Stimulated activated CD4-positive, alpha-beta T cell treated with anti-CD3 and anti-CD28 coated beads, Interleukin-1b, Interleukin-23, amount 100 ng/mL, for 1 hour (primary cell): ENCODE measurements at places on chromosomes 11 and 22.

GRCh38 chr22:47094861-47095330 is 332.4 kb downstream of the TBC1D22A start:
- DNase-seq: no peak

DNA sequence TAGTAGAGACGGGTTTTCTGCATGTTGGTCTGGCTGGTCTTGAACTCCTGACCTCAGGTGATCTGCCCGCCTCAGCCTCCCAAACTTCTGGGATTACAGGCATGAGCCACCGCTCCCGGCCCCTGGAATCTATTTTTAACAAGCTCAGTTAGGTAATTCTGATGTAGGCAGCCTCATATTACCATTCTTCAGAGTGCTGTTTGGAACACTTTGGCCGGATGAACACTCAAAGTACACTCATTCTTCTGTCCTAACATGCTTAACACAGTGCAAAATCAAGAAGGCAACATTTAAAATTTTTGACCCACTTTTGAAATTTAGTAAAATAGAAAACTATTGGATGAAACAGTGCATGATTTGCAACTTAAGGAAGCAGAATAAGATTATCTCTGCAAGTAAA is 586.7 kb upstream of the CHORDC1 start:
- DNase-seq: no peak

DNA sequence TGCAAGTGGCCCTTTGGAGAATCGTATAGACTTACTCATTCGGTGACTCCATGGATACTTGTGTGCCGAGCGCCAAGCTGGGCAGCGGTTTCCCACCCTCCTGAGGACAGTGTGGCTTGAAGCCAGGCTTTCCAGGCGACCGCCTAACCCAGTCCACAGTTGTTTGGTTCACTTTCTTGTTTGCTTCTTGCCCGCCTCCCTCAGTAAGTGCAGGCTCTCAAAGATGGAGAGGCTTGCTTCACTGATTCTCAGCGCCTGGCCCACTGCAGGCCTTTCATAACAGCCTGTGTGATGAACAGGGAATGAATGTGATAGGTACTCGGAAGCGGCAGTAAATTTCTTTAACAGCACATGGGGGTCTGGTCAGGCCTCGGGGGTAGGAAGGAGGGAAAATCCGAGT is 11.2 kb upstream of the MDK start:
- no peak for DNase-seq

DNA sequence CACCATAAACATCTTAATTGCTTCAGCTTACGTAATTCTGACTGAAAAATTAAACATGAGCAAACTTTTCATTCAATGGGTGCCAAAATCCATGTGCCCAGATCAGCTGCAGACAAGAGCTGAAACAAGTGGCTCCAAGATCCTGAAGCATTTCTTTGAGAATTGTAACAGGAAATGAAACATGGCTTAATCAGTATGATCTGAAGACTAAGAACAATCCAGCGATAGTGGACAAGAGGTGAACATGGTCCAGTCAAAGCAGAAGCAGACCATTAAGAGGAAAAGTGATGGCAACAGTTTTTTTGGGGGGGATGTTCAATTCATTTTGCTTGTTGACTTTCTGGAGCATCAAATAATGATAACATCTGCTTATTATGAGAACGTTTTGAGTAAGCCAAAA is 1964.5 kb upstream of the RAG2 start:
- no peak for DNase-seq

DNA sequence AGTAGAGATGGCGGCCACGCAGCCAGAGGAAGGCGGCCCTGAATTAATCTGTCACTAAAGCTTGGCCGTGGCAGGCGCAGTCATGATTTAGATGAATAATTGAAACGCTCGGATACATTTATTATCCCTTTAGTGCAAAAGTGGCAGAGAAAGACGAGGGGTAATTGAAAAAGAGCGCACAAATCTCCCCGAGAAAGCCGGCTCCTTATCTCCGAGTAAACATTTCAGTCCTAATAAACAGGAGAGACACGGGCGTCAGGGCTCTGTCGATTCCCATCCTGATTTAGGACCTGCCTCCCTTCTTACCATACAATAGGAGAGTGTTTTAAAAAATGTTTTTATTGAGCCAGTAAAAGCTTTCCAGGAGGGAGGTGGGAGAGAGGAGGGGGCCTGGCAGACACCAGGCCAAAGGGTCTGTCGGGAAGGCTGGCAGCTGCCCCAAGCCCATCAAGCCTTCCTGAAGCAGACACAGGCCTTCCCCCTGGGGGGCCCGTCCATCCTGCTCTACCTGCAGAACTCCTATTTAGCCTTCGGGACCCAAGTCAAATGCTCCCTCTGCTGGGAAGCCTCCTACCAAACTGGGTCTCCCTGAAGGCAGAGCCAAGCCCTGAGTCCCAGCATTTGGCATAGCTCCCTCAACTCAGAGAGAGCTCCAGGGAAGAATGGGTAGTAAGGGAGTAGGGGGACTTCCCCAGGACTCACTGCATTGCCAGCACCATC is 22.8 kb downstream of the OTUB1 start:
- no peak for DNase-seq

- no peak for DNase-seq
Observed at GRCh38 chr22:23384923-23385677, 195.0 kb downstream of the IGLL1 start.

GRCh38 chr11:31711137-31711536 is 100.0 kb downstream of the PAX6 start:
- no peak for DNase-seq

DNA sequence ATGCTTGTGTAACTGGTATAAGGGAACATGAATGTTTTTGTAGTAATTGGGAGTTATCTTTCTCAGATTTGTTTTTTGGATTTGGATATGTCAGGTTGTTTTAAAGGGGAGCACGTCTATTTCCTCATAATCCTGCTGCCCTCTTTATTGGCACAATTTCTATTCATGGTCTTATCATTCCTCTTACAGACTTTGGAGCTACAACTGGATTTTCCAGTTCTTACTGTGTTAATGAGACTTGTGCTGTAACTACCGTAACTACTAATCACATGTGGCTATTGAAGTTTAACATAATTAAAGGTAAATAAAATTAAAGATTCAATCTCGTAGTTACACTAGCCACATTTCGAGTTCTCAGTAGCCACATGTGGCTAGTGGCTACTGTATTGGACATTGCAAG is 1.9 kb downstream of the FDX1 start:
- no peak for DNase-seq

DNA sequence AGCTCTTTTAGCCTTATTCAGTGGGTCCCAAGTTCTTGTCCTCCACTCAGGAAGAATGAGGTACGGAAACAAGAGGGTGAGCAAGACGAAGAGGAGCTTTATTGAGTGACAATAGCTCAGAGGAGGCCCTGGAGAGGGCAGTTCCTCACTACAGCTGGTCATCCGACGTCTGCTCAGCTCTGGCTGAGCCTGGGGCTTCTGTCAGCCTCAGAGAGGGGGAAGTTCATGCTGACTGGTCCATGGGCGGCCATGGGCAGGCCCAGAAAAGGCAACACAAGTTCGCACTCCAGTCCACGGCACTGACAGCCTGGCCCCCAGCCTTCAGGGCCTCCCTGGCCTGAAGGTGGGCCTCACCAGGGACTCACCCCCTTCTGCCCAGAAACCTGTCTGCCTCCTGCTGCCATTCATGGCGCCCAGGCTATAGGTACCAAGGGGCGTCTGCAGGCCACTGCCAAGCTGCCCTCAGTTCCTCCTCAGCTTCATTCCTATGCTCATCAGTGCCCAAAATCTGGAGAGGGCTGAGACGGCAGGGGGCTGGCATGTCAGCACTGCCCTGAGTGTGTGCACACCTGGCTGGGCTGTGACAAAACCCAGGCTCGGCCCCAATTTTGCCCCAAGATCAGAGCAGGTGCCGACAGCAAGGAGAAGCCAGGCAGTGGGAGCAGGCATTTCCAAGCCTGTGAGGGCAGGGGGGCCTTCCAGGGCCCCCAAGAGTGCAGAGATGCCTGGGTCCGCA is 21.7 kb upstream of the KIAA0930 start:
- no peak for DNase-seq

GRCh38 chr11:76615950-76616349 is 54.6 kb downstream of the LRRC32 start:
- no peak for DNase-seq

DNA sequence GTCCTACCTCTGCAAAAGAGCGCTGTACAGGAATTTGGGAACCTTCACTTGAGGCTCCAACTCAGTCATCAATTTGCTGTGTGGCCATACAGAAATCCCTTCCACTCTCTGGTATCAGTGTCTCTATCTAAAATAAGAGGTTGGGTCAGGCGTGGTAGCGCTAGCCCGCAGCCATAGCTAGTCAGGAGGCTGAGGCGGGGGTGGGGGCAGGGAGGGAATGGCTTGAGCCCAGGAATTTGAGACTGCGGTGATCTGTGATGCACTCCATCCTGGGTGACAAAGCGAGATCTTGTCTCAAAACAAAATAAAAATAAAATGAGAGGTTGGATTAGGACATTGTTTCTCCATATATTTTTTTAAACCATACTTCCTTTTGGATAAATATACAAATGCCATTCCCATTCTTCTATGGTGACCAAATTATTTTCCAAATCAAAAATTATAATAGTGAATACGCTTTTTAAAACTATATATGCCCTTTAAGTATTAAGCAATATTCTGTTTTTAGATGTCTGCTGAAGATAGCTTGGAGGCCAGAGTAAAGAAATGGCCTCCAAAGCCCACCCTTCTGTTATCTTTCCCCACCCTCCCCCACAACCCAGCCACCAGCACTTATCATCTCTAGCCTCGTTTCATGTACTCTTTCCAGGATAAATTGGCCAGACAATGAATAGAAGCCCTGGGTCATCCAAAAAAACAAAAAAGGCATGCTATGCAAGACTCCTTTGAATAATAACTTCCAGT is 87.2 kb downstream of the PLEKHA7 start:
- no peak for DNase-seq

DNA sequence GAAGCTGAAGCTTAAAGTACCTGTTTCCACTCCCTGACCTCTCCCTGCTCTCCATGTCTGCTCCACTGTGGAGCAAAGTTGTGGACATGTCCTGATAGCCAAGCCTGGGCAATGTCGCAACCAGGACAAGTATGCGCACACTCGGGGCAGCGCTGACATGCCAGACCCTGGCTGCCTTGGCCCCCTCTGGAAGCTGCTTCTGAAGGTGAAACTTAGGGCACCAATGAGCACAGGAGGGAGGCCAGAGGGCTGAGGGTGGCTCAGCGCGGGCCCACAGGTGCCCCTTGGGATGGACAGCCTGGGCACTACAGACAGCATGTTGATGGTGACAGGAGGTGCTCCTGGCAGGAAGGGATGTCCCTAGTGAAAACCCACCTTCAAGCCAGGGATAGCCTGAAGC is 90.2 kb downstream of the CCDC73 start:
- DNase-seq: no peak

GRCh38 chr11:82848829-82849228 is 51.4 kb downstream of the PRCP start:
- no peak for DNase-seq

DNA sequence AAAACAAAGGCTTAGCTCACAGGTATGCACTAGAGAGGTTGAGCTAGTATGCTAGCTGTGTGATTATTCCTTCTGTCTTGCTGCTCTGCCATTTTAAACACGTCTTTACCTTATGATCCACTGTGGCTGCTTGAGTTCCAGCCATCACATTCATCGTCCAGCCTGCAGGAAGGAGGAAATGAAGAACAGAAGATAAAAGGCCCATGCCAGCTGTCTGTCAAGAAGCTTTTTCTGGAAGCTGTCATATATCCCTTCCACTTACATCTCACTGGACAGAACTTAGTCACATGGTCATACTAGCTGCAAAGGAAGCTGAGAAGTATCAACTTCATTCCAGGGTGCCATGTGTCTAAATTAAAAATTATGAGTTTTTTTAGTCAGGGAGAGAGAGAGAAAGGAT is 9.5 kb downstream of the PRDX5 start:
- DNase-seq: no peak

GRCh38 chr22:31830721-31831070 is 76.9 kb downstream of the DEPDC5 start:
- DNase-seq: no peak

GRCh38 chr11:60821827-60822599 is 19.9 kb upstream of the CCDC86 start:
- DNase-seq: no peak

DNA sequence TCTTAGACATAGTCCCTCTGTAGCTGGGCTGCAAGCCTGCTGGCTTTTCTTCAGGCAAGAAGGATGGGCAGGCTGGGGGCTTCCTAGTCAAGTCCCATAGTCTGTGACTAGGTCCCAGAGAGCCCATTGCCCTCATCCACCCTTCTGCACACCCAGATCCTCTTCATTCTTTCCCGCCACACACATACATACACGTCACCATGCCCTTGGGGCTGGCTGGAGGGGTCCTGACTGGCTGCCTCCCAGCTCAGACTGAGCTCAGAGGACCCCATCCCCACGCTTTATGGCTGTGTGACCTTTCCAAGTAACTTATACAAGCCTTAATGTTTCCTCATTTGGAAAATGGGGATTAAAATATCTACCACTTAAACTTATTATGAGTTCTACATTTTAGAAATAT is 13.5 kb upstream of the PPFIBP2 start:
- no peak for DNase-seq

DNA sequence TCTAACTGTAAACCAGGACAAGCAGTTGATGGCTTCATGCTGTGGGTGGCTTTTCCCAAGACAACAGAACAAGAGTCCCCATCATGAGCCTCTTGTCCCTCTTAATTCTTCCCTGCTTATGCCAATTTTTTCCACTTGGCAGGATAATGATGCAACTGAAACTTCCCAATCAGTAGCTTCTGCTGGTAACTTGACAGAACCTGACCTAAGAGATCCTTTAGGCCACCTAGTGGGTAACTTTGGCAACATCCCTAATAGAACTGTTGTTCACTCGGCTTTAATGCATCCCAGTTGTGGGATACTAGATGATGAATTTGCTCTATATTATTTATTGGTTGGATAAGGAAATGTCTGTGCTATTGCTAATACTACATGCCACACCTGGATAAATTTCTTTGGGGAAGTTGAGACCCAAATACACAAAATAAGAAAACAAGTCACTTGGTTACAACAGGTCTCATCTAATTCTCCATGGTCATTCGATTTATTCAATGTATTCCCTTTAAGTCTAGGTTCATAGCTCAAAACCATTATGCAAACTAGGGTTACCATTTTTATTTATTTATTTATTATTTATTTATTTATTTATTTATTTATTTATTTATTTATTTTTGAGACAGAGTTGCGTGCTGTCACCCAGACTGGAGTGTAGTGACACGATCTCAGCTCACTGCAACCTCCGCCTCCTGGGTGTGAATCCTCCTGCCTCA is 41.4 kb upstream of the NFAM1 start:
- DNase-seq: no peak

- no peak for DNase-seq
Observed at GRCh38 chr22:28024422-28024888, 105.4 kb upstream of the PITPNB start.

- DNase-seq: no peak
Observed at GRCh38 chr11:125070699-125071254, 7.7 kb downstream of the SLC37A2 start.

DNA sequence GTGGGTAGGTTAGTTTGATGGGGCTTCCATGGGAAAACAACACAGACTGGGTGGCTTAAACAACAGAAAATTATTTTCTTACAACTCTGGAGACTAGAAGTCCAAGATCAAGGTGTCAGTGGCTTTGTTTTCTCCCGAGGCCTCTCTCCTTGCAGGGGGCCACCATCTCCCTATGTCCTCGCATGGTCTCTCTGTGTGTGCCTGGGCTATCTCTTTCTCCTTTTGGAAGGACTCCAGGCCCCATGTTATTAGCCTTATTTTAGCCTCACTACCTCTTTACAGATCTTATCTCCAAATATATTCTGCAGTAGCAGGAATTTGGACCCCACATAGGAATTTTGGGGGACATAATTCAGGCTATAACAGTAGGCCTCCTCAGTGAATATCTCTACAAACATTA is 372.7 kb upstream of the FAT3 start:
- DNase-seq: no peak

GRCh38 chr11:95222817-95223216 is 8.2 kb downstream of the SESN3 start:
- no peak for DNase-seq

- DNase-seq: no peak
Observed at GRCh38 chr11:93005239-93005638, 35.8 kb downstream of the MTNR1B start.
